ENCODE measurements at places on chromosomes 7 and 10.
A peak's percentile ranks its signal among the peaks of the same experiment; 100 is the strongest.

DNA sequence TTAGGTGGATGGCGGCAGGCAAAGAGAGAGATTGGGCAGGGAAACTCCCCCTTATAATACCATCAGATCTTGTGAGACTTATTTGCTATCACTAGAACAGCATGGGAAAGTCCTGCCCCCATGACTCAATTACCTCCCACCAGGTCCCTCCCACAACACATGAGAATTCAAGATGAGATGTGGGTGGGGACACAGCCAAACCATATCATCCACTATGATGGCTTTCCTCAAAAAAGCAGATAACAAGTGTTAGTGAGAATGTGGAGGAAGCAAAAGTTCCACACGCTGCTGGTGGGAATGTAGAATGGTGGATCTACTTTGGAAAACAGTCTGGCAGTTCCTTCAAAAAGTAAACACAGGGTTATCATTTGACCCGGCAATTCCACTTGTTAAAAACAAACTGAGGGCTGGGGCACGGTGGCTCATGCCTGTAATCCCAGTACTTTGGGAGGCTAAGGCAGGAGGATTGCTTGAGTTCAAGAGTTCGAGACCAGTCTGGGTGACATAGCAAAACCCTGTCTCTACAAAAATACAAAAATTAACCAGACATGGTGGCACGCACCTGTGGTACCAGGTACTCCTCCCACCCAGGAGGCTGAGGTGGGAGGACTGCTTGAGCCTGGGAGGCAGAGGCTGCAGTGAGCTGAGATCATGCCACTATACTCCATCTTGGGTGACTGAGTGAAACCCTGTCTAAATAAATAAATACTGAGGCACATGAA is 161.4 kb upstream of the EEPD1 start:
- no peak for DNase-seq

DNA sequence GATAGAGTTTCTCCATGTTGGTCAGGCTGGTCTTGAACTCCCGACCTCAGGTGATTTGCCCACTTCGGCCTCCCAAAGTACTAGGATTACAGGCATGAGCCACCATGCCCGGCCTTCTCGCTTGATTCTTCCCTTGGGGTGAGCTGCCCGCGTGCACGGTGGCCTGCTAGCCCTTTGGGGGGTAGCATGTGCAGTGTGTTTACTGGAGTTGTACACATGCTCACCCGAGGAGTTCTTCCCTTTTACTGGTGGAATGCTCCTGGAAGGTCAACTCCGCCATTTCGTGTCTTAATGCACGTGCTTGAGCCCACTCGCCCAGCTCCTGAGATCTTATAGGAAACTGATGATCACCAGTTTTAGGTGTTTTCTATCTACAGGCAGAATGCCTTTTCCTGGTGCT is 17.0 kb upstream of the ADAMTS14 start:
- no peak for DNase-seq

DNA sequence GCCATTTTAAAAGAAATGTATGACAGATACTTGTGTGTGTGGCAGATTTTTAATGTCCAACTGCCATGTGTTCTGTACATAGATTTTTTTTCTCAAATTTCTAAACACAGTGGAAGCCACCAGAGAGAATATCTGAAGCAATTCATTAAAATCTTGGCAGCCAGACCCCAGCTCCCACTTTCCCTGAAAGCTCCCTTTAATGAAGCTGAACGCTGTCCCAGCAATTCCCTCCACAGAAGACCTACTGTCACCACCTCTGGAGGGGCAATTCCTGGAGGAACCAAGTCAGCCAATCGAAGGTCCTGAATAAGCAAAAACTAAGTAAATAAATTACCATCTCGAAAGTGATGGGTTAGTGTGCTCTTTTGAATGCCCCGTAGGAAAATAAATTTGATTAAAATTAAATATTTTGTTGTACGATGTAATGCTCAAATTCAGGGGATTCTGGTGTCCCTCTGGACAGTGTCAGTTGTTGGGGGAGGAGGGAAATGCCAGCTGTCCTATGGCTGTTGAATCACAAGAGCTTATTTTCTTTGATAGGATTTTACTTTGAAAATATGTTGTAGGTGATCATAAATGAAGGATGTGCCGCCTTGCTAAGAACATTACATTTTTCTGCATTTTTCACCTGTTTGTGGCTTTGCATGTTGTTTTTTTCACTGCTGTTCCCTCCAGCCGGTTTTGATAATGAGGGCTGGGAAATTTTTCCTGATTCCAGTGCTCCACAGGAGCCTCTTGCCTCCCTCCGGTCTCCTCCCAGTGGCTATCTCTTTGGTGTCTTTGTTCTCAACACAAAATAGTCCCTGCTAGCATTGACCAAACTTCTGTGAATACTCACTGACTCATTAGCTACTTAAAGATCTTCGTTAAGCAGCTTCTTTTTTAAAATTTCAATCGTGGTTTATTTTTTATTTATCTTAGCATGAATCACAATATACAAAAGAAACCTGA is 9.2 kb upstream of the GSAP start:
- DNase-seq = no peak

GRCh38 chr10:30967650-30968410 is 63.8 kb downstream of the ZNF438 start:
- no peak for DNase-seq

DNA sequence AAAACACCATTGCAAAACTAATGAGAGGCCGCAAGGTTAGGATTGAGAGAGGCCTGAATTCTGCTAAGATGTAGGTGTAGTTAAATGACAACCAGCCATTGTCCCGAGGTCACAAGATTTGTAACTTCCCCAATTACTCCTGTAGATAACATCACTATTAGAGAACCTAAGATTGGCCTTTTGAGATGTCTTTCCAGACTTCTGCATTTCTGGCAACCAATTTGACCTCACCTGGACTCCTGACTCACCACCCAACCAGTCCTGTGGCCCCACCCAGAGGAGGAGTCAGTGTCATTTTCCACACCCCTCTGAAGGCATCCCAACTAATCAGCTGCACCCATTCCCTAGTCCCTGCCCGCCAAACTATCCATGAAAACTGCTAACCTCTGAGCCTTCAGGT is 115.7 kb downstream of the PRKAG2 start:
- DNase-seq = no peak

- no peak for DNase-seq
Measured at GRCh38 chr10:88467835-88468485, 115.2 kb downstream of the RNLS start.

- DNase-seq = no peak
Measured at GRCh38 chr7:108818742-108819141, 249.1 kb downstream of the DNAJB9 start.

DNA sequence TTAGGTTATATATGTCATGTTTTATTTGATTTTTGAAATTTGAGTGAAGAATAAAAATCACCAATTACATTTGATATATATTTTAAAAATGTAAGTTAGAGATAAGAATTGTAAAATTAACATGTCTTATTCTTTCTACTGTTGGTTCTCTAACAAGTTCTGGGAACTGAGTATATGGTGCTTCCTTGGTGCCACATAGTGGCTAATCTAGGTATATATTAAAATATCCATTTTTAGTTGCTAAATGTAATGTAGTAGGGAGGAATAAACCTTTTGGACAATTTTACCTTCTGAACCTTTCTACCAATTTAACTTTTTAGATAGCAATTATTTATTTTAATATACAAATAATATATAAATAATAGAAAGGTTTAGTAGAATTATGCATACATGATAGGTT is 17.5 kb downstream of the CFAP69 start:
- DNase-seq = peak; percentile 5

DNA sequence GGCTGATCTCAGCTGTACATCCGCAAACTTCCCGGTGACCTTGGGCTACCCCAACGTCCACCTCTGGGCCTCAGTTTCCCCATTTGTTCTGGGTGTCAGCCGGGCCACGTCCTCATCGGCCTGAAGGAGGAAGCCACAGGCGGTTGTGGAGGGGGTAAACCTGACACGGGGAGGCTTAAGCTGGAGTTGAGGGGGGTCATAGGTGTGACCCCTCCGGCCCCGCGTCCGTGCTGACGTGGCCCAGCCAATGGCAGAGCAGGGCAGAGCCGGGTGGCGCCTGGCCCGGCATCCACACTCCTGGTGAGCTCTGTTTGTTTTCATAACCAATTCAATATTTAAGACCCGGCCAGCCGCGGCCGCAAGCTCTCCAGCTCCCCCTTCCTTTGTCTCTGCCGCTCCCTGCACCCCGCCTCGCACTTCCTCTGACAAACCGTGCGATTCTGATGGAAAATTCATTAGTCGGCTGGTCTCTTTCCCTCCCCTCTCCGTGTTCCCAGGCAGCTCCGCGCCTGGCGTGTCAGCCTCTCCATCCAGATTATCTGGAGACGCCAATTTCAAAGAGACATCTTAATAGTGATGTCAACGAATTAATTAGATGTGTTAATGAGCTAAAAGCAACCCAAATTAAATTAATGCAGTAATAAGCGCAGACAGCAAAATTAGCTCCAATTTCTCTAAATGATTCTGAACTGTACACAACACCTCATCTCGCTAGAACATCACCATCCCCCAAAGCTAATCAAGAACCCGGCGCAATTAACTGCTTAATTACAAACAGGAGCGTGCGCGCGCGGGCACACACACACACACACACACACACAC is 55.4 kb downstream of the MICALL2 start:
- no peak for DNase-seq

- DNase-seq = no peak
Measured at GRCh38 chr10:79166312-79166721, 97.6 kb downstream of the ZMIZ1 start.

- DNase-seq = no peak
Measured at GRCh38 chr7:139702811-139703486, 74.8 kb downstream of the HIPK2 start.

- no peak for DNase-seq
Measured at GRCh38 chr7:98862716-98863420, 6.9 kb downstream of the TMEM130 start.

- no peak for DNase-seq
Measured at GRCh38 chr10:23373156-23373555, 28.6 kb upstream of the C10orf67 start.

GRCh38 chr7:101108961-101109360 is 17.9 kb upstream of the SERPINE1 start:
- DNase-seq = no peak

- DNase-seq = peak; percentile 11
Measured at GRCh38 chr7:102215256-102215655, 71.4 kb upstream of the SH2B2 start.

DNA sequence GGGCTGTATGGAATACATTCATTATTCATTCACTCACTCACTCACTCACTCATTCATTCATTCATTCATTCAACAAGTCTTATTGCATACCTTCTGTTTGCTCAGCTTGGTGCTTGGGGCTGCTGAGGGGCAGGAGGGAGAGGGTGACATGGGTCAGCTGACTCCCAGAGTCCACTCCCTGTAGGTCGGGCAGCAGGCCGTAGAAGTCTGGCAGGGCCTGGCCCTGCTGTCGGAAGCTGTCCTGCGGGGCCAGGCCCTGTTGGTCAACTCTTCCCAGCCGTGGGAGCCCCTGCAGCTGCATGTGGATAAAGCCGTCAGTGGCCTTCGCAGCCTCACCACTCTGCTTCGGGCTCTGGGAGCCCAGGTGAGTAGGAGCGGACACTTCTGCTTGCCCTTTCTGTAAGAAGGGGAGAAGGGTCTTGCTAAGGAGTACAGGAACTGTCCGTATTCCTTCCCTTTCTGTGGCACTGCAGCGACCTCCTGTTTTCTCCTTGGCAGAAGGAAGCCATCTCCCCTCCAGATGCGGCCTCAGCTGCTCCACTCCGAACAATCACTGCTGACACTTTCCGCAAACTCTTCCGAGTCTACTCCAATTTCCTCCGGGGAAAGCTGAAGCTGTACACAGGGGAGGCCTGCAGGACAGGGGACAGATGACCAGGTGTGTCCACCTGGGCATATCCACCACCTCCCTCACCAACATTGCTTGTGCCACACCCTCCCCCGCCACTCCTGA is 2.4 kb downstream of the EPO start:
- DNase-seq = no peak

- no peak for DNase-seq
Measured at GRCh38 chr7:150450491-150451001, at the start of gene GIMAP8. TSS of gene GIMAP8 (plus strand) at chr7:150450630. CDS start at chr7:150466699, 16,069 bp downstream.
